ENCODE measurements at places on chromosomes 13 and 19.

GRCh38 chr19:11355160-11356073, at the start of gene PLPPR2:
Gene PLPPR2 (plus strand): TSS chr19:11355432. CDS start chr19:11357674, 2,242 bp downstream.
- no peaks in the 10 kb centered on the region for H3K36me3 ChIP-seq
- DNase-seq = peak; percentile 86
- H3K4me3 ChIP-seq = peak within 1 kb of the TSS; percentile 69

DNA sequence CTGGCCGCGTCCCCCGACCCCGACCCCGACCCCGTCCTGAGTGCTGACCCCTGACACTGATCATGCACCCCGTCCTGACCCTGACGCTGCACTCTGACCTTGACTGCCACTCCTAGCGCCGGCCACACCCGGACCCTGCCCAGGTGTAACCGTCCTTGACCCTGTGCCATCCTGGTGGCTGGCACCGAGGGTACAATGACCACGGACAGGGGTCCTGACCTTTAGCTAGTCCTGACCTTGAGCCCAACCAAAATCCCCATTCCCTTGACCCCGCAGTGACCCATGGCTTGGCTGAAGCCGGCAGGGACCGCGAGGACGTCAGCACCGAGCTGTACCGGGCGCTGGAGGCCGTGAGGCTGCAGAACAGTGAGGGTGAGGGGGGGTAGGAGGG, 25.9 kb downstream of the CLEC4M start:
- H3K36me3 ChIP-seq = no peaks in the 10 kb centered on the region
- no peak overlapping the region for H3K27ac ChIP-seq
- no peak for DNase-seq

DNA sequence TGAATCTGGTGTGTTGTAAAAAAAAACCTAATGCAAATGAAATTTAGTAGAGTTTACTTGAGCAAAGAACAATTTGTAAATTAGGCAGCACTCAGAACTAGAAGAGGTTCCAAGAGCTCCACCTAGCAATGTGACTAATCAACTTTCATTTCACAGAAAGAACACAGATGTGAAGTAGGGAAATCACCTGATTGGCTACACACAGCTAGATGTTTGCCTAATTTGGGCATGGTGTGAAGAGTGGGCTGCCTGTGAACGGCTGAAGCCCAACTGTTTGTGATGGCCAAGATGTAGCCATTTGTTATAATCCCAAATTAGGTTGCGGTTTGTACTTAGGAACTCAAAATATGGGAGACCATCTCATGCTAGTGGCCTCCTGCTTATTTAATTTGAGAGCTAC, 724.4 kb upstream of the SLITRK5 start:
- no peaks in the 10 kb centered on the region for H3K36me3 ChIP-seq
- no peak overlapping the region for H3K4me3 ChIP-seq
- H3K27me3 ChIP-seq = no peaks in the 10 kb centered on the region

DNA sequence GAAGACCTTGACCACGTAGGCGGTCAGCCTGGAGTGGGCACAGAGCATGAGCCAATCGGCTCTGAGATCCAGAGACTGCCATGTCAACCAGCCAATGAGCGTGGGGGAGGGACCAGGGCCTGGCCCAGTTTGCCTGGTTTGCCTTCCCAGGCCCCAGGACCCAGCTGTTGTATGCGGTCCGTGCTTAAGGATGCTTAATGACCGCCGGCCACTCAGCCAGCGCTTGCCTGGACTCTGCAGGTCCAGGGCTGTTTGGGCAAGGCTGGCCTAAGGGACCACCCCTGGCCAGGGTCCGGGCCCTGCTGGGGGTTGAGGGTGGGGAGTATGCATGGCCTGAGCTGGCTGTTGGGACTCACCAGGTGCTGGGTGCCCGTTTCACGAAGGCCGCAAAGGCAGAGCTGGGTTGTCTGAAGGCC, 23.1 kb upstream of the TNFSF14 start:
- no peaks in the 10 kb centered on the region for H3K36me3 ChIP-seq
- no peak for DNase-seq
- no peak overlapping the region for H3K4me3 ChIP-seq
- H3K27me3 ChIP-seq = no peaks in the 10 kb centered on the region
- peaks cover 14% of the 10 kb centered on the region for H3K4me1 ChIP-seq
- H3K27ac ChIP-seq = no peak overlapping the region

DNA sequence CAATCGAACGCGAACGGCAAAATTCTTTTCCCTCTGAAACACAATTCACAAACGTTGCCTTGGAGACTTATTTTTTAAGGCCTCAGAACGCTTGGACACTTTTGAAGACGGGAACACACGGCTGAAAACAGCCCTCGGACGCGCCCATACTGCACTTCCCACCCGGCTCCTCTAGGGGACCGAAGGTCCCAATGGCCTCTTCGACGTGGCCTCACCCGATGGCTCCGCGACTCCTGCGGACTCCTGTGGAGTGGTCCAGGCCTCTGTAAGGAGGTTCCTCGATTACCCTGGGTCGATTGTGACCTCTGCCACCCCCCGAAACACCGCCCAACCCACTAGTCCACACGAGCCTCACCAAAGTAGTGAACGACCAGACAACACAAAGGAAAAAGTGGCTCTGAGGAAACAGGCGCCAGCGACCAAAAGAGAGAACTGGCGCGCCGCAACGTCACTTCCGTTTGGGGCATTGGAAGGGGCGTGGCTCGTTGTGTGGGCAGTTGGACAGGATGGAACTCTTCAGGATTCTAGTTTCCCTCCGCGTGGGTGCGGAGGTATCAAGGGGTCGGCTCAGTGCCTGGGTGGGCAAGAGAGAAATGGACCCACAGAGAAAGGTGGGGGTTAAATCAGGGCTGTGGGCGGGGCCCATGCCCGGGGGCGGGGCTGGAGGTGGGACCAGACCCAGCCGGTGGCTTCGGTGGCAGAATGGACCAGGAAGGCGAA, at the start of gene ZNF560:
TSS of gene ZNF560 (minus strand) at position 434 of the 720 bp plus-strand sequence. CDS start 23,303 bp downstream, outside the sequence.
- H3K4me3 ChIP-seq = peak within 1 kb of the TSS; percentile 47
- H3K36me3 ChIP-seq = peaks cover 23% of the 10 kb centered on the region
- H3K4me1 ChIP-seq = peaks cover 10% of the 10 kb centered on the region
- peaks cover 16% of the 10 kb centered on the region for H3K27me3 ChIP-seq

DNA sequence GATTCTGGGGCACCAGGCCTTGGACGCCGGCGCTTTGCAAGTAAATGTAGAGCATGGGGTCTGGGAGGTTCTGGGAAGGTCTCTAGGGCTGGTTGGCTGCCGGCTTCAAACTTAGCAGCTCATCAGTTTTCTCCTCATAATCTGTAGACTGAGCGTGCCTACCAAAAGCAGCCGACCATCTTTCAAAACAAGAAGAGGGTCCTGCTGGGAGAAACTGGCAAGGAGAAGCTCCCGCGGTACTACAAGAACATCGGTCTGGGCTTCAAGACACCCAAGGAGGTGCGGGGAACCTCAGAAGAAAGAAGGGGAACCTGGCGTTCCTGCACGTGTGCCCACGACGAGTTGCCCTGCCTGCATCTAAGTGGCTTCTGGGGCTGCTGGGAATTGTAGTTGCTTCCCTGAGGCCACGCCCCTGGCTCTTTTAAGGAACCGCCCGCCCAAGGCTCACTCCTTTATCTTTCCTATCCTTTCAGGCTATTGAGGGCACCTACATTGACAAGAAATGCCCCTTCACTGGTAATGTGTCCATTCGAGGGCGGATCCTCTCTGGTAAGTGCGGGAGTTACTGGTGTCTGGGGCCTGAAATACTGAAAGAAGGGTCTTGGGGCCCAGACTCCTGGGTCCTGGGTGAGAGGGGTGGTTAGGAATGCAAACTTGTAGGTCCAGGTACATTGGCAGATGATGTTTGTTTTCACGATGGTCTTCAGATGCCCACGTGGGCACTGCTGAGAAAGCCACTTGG, 984 bp downstream of the RPS11 start:
- H3K4me3 ChIP-seq = peak overlapping the region; percentile 97
- peaks cover 51% of the 10 kb centered on the region for H3K36me3 ChIP-seq
- peak; percentile 75 for DNase-seq
- H3K27ac ChIP-seq = peak overlapping the region; percentile 98
- H3K4me1 ChIP-seq = peaks cover 64% of the 10 kb centered on the region

GRCh38 chr19:49614096-49614833, 23.3 kb downstream of the PRR12 start:
- no peaks in the 10 kb centered on the region for H3K27me3 ChIP-seq
- H3K27ac ChIP-seq = peak overlapping the region; percentile 83
- peak overlapping the region; percentile 9 for H3K4me3 ChIP-seq
- peak; percentile 56 for DNase-seq
- H3K4me1 ChIP-seq = peaks cover 21% of the 10 kb centered on the region

- peaks cover 43% of the 10 kb centered on the region for H3K27me3 ChIP-seq
- no peak overlapping the region for H3K4me3 ChIP-seq
- no peak for DNase-seq
- no peak overlapping the region for H3K27ac ChIP-seq
These were observed 34.7 kb upstream of the SEMA6B start for GRCh38 chr19:4594201-4594600.

- H3K36me3 ChIP-seq = no peaks in the 10 kb centered on the region
- H3K4me3 ChIP-seq = no peak overlapping the region
- peaks cover 11% of the 10 kb centered on the region for H3K27me3 ChIP-seq
- no peak overlapping the region for H3K27ac ChIP-seq
These were observed 81.7 kb downstream of the RAP2A start for GRCh38 chr13:97515643-97516042.

GRCh38 chr19:12685831-12686230, 2.0 kb upstream of the GNG14 start:
- peaks cover 5% of the 10 kb centered on the region for H3K36me3 ChIP-seq
- no peak overlapping the region for H3K27ac ChIP-seq
- no peak overlapping the region for H3K4me3 ChIP-seq
- H3K4me1 ChIP-seq = peaks cover 5% of the 10 kb centered on the region
- no peaks in the 10 kb centered on the region for H3K27me3 ChIP-seq

- H3K27ac ChIP-seq = no peak overlapping the region
- H3K4me3 ChIP-seq = no peak overlapping the region
- peaks cover 39% of the 10 kb centered on the region for H3K27me3 ChIP-seq
- H3K4me1 ChIP-seq = peaks cover 7% of the 10 kb centered on the region
- H3K36me3 ChIP-seq = no peaks in the 10 kb centered on the region
These were observed 27.9 kb upstream of the PARP4 start for GRCh38 chr13:24540236-24541126.

- no peak for DNase-seq
- H3K27ac ChIP-seq = peak overlapping the region; percentile 84
- H3K36me3 ChIP-seq = peaks cover 60% of the 10 kb centered on the region
- peaks cover 65% of the 10 kb centered on the region for H3K4me1 ChIP-seq
- no peaks in the 10 kb centered on the region for H3K27me3 ChIP-seq
These were observed 9.4 kb downstream of the AP1M1 start for GRCh38 chr19:16207063-16207462.

GRCh38 chr19:12825254-12826131, 8.9 kb downstream of the RTBDN start:
- peak; percentile 56 for DNase-seq
- peaks cover 47% of the 10 kb centered on the region for H3K27me3 ChIP-seq
- H3K27ac ChIP-seq = no peak overlapping the region
- H3K36me3 ChIP-seq = no peaks in the 10 kb centered on the region

- no peak within 1 kb of the TSS for H3K4me3 ChIP-seq
- DNase-seq = no peak
- peaks cover 3% of the 10 kb centered on the region for H3K4me1 ChIP-seq
- no peaks in the 10 kb centered on the region for H3K36me3 ChIP-seq
- peaks cover 34% of the 10 kb centered on the region for H3K27me3 ChIP-seq
These were observed at the start of gene PRTN3 for GRCh38 chr19:840519-841206. Gene PRTN3 (plus strand): TSS chr19:840999. CDS start chr19:841009, 10 bp downstream.

GRCh38 chr13:42651936-42652641, 78.1 kb downstream of the TNFSF11 start:
- H3K36me3 ChIP-seq = no peaks in the 10 kb centered on the region
- DNase-seq = no peak
- H3K4me1 ChIP-seq = no peaks in the 10 kb centered on the region
- no peak overlapping the region for H3K4me3 ChIP-seq
- peaks cover 54% of the 10 kb centered on the region for H3K27me3 ChIP-seq
- no peak overlapping the region for H3K27ac ChIP-seq

DNA sequence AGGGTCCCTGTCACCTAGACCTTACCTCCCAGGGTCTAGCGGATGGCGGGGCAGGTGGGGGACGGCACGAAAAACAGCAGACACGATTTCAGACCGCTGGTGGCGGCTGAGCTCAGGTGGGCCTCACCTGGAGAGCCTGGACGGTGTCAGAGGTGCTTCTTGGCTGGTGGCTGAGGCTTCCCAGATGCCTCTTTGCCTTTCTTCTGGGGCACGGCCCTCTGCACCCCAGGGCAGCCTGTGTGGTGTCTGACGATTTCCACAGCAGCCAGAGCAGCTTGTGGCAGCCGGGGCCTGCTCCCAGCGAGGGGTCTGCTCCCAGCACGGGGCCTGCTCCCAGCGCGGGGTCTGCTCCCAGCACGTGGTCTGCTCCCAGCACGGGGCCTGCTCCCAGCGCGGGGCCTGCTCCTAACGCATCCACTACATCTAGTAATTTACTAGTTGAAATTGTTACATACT, 66.7 kb downstream of the ATP11A start:
- DNase-seq = no peak
- no peak overlapping the region for H3K27ac ChIP-seq
- no peaks in the 10 kb centered on the region for H3K36me3 ChIP-seq
- no peaks in the 10 kb centered on the region for H3K27me3 ChIP-seq
- peaks cover 16% of the 10 kb centered on the region for H3K4me1 ChIP-seq

GRCh38 chr13:35530581-35530980, 54.1 kb upstream of the MAB21L1 start:
- no peak for DNase-seq
- no peaks in the 10 kb centered on the region for H3K36me3 ChIP-seq
- H3K4me3 ChIP-seq = no peak overlapping the region
- no peaks in the 10 kb centered on the region for H3K4me1 ChIP-seq
- H3K27me3 ChIP-seq = no peaks in the 10 kb centered on the region

GRCh38 chr19:33456076-33456844, 65.3 kb downstream of the PEPD start:
- DNase-seq = no peak
- no peaks in the 10 kb centered on the region for H3K36me3 ChIP-seq
- no peak overlapping the region for H3K27ac ChIP-seq
- no peaks in the 10 kb centered on the region for H3K27me3 ChIP-seq

DNA sequence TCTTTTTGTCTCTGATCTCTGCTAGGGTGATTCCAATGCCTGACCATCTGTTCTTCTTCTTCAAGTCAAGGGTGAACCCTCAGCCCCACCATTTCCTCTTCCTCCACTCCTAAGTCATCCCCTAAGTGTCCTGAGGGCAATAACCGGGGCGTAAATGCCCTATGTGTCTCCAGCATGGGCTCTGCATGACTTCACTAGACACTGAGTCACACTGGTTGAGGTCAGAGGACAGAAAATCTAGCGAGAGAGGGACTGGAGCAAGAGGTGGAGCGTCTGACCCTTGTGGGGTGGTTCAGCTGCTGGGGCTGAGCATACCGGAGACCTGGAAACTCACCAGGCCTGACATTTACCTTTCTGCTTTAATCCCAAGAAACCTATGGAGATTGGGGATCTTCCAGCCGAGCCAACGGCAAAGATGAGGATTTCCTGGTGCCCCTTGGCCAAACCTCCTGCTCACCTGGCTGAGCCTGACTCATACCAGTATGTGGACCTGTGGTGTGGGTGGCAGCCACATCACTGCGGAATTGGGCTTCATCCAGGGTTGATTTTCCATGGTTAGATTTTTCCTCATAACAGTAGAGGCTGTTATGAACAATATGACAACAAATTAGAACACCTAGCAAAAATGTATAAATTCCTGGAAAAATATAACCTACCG, 26.9 kb downstream of the SCGB2B2 start:
- no peak overlapping the region for H3K4me3 ChIP-seq
- H3K27ac ChIP-seq = no peak overlapping the region
- peaks cover 1% of the 10 kb centered on the region for H3K36me3 ChIP-seq
- H3K4me1 ChIP-seq = no peaks in the 10 kb centered on the region
- no peak for DNase-seq

- no peak for DNase-seq
- no peak overlapping the region for H3K27ac ChIP-seq
- no peaks in the 10 kb centered on the region for H3K36me3 ChIP-seq
These were observed 491.2 kb downstream of the GPC5 start for GRCh38 chr13:91889641-91890040.

- peak overlapping the region; percentile 100 for H3K27ac ChIP-seq
- H3K36me3 ChIP-seq = peaks cover 50% of the 10 kb centered on the region
- peaks cover 80% of the 10 kb centered on the region for H3K4me1 ChIP-seq
- H3K27me3 ChIP-seq = peaks cover 2% of the 10 kb centered on the region
- peak overlapping the region; percentile 94 for H3K4me3 ChIP-seq
These were observed 1.0 kb upstream of the UBE2M start for GRCh38 chr19:58559275-58560006.
